ENCODE measurements at places on chromosomes 5 and 9.

DNA sequence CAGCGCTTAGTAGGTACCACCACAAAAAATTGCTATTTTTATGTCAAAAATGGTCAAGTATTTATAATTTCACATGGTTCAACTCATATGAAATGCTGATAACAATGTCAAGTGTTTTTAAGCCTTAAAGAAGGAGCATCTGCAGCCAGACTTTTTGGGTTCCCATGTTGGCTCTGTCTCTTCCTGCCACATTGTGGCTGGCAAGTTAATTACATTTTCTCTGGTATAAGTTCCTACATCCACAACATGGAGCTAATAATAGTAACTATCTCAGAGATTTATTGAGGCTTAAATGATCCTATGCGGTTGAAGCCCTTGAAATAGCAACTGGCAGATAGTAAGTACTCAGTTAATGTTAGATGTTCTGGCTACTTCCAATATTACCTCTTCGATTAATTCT is 5.4 kb downstream of the ATP10B start:
- DNase-seq, result no peak

DNA sequence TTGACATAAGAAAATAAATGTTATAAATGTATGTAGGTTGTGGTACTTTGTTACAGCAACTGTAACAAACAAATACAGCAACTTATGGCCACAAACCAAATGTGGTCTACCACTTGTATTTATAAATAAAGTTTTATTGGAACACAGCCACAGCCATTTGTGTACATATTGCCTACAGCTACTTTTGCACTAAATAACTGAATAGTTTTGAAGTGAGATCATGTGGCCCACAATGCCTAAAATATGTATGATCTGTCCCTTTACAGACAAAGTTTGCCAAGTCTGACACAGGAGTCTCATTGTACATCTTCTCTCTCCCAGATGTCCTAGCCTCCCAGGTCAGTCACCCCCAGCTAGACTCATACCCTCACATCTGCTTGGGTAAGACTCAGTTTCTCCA is 283.6 kb upstream of the PRDM9 start:
- no peak for DNase-seq

GRCh38 chr5:165015126-165015525 is 1509.7 kb downstream of the MAT2B start:
- DNase-seq, result no peak

- no peak for DNase-seq
Observed at GRCh38 chr5:96936431-96937320, 796 bp downstream of the LNPEP start.

DNA sequence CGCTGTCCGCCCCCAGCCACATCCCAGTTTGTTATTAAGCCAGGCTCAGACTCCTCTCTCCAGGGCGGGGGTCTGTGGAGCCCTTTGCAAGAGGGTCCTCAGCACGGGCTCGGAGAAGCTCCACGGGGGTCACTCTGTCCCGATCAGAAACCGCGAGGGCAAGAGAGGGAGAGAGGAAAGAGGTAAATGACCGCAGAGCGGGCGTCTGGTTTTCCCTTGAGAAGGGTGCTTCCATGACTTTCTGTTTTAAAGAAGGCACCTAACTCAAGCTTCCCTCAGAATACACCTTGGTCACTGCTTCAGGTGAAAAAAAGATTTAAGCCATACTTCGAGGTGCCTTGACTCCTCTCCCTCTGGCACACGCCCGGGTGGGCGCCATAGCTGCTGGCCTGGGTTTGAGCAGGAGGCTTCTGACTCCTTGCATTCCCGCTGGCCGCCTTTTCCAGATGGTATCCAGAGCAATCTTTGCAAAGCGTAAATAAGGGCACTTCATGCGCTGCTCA is 5.8 kb upstream of the TERT start:
- no peak for DNase-seq

DNA sequence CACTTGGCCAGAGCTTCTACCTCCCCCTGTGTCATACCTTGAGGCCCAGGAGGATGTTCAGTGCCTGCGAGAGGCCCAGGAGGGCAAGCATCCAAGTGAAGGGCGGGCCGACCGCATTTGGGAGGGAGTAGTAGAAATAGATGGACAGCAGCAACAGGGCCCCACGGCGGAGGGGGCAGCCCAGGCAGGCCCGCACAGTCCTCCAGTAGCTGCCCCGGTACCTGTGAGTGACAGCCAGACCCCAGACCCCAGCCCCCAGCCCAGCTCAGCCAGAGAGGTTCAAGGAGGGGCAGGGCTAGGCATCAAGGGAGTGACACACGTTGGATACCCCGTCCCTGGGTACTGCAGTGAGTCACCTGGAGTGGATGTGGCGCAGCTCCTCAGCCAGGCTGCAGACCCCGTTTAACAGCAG is 1.4 kb downstream of the STING1 start:
- peak; percentile 18 for DNase-seq

DNA sequence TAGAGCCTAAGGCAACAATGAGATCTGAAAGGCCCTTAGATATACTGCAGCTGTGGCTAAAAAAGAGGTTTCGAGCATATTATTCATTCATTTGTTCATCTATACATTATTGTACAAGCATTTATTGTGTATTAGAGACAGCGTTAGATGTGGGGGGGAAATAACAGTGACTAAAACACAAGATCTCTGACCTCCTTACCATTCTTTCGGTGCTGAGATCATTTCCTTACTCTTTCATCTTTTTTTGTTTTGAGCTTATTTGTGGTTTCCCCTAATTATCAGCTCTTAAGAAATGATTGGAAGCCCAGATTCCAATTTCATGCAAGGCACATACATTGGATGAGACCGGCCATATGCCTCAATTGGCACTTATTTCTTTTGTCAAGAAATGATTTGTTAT is 113.2 kb downstream of the SEC61B start:
- no peak for DNase-seq

GRCh38 chr5:178940569-178941360 is at the start of gene ZNF454:
Gene ZNF454 (plus strand): TSS chr5:178941198. CDS start chr5:178942792, 1,594 bp downstream.
- DNase-seq, result no peak

DNA sequence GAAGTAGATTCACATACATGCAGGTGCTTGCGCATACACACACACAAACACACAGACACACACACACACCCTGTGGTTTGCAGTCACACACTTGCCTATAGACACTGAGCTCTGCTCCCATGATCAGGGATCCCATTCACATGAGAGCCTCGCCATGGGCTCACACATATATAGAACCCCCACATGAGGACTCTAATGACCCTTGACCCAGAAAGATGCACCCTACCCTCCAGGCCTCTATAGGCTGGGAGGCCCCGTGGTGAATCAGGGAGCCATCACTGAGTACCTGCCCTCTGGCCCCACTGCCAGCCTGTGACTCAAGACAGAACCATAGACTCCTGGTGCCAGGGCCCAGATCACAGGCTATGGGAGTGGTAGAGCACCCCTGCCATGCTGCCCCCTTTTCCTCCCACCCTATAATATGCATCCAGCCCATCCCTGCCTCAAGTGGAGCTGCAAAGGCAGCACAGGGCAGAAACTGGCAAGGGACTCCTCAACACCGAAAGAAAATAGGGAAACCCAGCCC is 3.3 kb upstream of the AQP3 start:
- no peak for DNase-seq

- no peak for DNase-seq
Observed at GRCh38 chr5:37029436-37029835, 152.9 kb downstream of the NIPBL start.

DNA sequence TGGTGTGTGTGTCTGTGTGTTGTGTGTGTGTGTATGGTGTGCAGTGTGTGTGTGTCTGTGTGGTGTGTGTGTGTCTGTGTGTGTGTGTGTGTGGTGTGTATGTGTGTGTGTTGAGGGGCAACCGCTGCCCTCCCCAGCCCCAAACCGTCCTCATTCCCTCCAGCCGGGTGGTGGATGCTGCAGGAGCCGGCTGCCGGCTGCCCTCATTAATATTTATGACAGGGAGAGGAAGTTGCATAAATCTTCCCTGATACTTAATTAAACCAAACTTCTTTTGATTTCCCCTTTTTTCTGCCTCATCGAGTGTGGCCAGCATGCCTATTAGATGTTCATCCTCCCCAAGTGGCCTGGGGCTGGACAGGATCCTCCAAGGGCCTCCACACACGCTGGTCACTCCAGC is 121.4 kb upstream of the MVB12B start:
- DNase-seq, result no peak

DNA sequence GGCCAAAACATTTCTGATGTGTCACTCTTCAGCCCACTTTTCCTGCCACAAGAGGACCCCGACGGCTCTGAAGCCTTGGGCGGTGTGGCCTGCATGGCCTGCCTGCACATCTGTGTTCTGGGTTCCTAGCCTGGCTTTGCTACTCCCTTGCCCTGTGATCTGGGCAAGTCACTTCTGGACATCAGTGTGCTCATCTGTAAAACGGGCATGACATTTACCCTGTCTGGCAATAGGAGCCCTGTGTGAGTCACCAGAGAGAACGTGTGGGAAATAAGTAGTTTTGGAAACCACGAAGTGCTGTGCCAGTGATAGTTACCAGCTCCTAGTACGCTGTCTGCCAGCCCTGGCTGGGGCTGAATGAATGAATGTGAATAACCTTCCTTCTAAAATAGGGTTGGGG is 90.8 kb downstream of the MACROH2A1 start:
- no peak for DNase-seq

DNA sequence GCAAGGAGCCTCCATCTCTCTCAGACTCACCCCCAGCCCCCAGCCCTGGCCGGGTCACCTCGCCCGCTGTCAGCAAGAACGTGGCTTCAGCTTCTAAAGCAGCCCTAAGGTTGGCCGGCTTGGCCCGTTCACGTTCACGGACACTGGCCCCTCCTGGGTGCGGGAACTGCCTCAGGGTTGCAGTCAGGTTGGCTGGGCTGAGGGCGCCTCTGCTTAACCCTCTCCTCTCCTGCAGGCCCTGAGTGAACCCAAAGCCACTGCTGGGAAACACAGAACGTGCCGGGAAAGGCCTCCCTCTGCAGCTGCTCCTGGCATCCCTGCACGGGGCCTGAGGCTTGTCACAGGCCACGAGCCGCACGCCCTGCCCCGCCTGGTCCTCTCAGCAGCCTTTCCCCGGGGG is 40.1 kb upstream of the UBAC1 start:
- no peak for DNase-seq

- DNase-seq, result no peak
Observed at GRCh38 chr9:95142315-95142714, 175.2 kb downstream of the FANCC start.

DNA sequence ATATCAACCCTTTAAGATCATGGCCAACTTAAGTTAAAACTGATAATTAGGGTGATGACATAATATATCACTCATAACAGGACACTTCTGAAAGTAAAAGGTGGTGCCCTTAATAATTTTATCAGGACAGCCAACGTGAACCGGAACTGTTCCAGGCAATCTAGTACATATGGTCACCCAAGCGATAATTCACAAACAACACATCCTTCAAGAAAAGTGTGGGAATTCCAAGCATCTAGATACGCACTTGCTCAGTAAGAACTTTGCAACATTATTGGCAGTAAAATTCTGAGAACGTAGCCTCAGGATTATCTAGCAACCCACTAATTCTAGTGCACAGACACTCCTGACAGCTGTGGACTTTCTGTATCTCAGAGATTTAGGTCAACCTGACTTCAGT is 85.7 kb downstream of the ALDH7A1 start:
- DNase-seq, result no peak

GRCh38 chr5:16886366-16886736 is 49.7 kb downstream of the MYO10 start:
- no peak for DNase-seq

- no peak for DNase-seq
Observed at GRCh38 chr9:100673249-100673648, 95.4 kb downstream of the CAVIN4 start.

DNA sequence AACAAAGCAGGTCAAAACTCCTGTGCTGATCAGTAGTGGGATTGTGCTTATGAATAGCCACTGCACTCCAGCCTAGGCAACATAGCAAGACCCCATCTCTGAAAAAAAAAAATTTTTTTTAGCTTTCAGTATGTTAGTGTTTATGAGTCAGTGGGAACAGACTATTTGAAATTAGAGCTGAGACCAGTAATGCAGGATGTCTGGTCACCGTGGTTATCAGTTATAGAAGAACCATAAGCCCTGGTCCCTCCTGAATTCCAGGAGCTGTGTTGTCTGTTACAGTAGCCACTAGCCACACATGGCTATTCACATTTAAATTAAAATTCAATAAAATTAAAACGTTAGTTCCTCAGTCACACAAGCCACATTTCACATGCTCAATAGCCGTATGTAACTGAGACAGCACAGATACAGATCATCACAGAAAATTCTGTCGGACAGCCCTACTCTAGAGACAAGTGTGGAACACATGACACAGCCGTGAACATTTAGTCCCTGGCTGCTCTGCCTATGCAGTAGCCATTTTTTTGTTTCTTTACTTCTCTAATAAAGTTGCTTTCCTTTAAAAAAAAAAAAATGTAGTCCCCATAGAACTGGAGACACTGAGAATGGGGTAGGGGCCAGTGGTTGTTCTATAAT is 96.1 kb upstream of the SAP30L start:
- no peak for DNase-seq

GRCh38 chr5:150300496-150301169 is 2.1 kb downstream of the ARSI start:
- DNase-seq, result no peak

DNA sequence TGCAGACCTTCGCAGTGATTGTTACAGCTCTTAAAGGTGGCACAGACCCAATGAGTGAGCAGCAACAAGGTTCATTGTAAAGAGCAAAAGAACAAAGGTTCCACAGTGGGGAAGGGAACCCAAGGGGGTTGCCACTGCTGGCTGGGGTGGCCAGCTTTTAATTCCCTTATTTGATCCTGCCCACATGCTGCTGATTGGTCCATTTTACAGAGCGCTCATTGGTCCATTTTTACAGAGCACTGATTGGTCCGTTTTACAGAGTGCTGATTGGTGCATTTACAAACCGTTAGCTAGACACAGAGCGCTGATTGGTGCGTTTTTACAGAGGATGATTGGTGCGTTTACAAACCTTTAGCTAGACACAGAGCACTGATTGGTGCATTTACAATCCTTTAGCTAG is 360.6 kb upstream of the DAB2 start:
- DNase-seq, result no peak

- no peak for DNase-seq
Observed at GRCh38 chr5:154885439-154885838, 27.0 kb downstream of the CNOT8 start.

- no peak for DNase-seq
Observed at GRCh38 chr5:137071526-137071925, 427.6 kb downstream of the SPOCK1 start.

DNA sequence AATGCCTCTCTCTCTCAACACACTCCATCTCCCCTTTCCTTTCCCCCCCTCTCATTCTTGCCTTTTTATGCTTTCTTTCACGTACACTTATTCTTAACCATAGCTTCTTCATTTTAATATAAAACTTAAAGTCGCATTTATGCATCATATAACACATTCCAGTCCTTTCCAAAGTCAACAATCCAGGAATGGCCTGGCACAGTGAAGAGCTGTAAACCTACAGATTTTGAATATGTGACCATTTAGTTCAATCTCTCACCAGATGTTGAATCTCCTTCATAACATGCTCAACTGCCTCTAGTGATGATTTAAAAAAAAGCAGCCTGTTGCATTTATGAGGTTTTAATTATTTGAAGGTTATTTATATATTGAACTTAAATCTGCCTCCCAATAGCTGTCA is 186.2 kb upstream of the GRAMD2B start:
- no peak for DNase-seq

- no peak for DNase-seq
Observed at GRCh38 chr5:116746668-116747067, 172.0 kb upstream of the SEMA6A start.

All from activated naive CD4-positive, alpha-beta T cell (primary cell).